ENCODE measurements at places on chromosomes 6 and 20. TPM values are rescaled to one million over a fixed set of nuclear protein-coding genes. Genes with fewer than 3 reads are reported as not detected.
A peak's percentile ranks its signal among the peaks of the same experiment; 100 is the strongest.

DNA sequence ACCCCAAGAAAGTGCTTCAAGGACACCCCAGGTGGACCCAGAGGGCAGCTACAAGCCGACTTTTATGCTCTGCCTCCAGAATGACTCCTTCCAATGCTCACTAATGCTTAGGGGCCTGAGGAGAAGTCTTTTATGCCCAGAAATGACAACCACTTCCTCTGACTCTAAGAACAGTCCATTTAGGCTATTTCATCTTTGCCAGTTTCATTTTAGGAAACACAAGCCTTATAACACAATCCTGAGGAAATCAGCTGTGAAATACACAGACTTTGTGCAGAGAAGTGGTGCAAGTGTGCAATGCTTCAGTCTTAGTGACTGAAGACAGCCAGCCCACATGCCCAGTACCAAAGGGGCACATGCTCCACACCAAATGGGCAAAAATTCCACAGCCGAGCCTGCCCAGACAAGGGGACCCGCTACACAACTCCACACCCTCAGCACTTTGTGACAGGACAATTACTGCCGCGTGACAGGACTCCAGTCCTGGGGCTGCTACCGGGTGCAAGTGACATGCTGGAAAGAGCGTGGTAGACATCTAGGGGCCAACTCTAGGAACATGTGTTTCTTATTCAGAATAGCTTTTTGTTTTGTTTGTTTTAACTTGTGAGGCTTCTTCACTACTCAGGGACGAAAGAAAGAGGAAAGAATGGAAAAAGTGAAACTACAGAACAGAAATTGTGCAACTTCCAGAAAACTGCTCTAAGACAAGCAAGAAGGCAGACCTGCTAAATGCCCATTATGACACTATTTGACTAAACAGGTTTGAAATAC, 28.2 kb upstream of the PLAGL1 start:
- peak overlapping the region; percentile 62 for H3K27ac ChIP-seq
- H3K27me3 ChIP-seq: no peaks in the 10 kb centered on the region
- H3K36me3 ChIP-seq: no peaks in the 10 kb centered on the region
- peaks cover 18% of the 10 kb centered on the region for H3K4me1 ChIP-seq
- DNase-seq: peak; percentile 51

DNA sequence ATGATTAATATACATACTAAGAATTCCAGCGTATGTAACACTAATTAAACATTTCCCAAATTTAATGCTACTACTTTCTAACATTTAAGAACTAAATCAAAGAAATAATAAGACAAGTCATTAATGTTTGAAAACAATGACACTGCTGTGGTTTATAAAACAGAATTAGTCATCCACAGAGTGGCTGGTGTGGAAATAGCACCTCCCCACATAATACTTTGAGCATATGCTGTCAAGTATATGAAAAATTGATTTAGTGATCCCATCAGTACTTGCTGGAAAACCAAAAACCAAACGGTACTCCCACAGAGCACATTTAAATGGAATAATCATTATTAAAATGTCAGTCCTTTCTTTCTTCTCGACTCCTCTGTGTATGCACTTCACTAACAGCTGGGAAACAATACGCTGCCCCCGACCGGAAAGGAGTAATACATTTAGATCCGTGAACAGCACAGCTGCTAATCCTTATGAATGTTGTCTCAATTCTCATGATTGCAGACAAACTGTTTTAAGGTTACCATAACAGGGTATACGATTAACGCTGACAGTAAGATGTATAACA, 78.4 kb downstream of the PREP start:
- no peak overlapping the region for H3K4me3 ChIP-seq
- peaks cover 32% of the 10 kb centered on the region for H3K36me3 ChIP-seq
- no peak overlapping the region for H3K27ac ChIP-seq
- H3K27me3 ChIP-seq: no peaks in the 10 kb centered on the region
- DNase-seq: no peak

- no peaks in the 10 kb centered on the region for H3K4me1 ChIP-seq
- H3K27ac ChIP-seq: no peak overlapping the region
- H3K27me3 ChIP-seq: no peaks in the 10 kb centered on the region
Observed at GRCh38 chr20:11995805-11996567, 78.3 kb downstream of the BTBD3 start.

DNA sequence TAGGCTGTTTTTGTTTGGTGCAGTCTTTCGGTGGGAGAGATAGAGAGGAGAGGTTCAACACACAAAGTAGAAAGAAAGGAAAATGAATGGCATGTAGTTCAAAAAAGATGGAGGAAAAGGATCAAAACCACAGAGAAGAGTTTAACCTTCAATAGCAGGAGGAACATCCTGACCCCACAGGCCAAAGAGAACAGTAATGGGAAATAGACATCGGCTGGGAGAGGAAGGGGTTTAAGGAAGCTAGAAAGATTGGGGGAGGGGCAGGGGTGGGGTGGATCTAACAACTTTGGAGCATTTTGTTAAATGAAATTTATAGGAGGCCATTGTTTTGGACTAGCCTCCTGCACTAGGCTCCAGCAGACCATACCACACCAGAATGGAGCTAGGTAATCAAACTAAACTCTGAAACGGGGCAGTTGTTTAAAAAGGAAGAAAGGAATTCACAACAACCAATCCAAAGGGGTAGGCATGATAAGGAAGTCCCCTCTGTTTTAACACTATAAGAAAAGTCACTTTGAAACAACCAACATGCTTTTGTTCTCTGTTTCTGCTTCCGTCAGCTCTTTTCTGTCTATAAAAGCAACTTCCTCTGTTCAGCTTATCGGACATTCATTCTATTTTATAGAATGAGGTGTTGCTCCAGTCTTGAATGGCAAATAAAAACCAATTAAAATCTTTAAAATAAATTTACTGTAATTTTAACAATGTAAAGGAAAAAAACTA, 82.6 kb downstream of the EPB41L2 start:
- no peak overlapping the region for H3K27ac ChIP-seq
- DNase-seq: no peak
- peaks cover 4% of the 10 kb centered on the region for H3K4me1 ChIP-seq
- no peaks in the 10 kb centered on the region for H3K36me3 ChIP-seq
- H3K27me3 ChIP-seq: no peaks in the 10 kb centered on the region
- no peak overlapping the region for H3K4me3 ChIP-seq

DNA sequence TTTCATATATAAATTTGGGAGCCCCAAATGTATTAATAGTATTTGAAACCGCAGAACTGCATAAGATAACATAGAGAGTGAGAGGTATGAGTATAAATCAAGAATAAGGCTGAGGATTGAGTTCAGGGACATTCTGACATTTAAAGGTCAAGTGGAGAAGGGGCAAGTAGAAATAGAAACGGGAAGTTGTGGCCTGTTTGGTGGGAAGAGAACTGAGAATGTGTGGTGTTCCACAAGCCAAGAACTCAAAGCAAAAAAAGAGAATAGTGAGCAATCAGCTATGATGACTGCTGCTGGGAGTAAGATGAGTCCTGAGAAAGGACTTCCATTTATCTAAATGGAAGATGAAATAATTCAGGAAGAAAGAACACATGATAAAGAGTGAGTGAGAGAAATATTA, 418.4 kb downstream of the CD109 start:
- no peak overlapping the region for H3K27ac ChIP-seq
- no peak overlapping the region for H3K4me3 ChIP-seq
- no peaks in the 10 kb centered on the region for H3K27me3 ChIP-seq
- no peaks in the 10 kb centered on the region for H3K36me3 ChIP-seq

GRCh38 chr6:15441215-15441868, 195.5 kb downstream of the JARID2 start:
- no peak overlapping the region for H3K27ac ChIP-seq
- no peak overlapping the region for H3K4me3 ChIP-seq
- peak; percentile 53 for DNase-seq
- H3K4me1 ChIP-seq: peaks cover 74% of the 10 kb centered on the region

DNA sequence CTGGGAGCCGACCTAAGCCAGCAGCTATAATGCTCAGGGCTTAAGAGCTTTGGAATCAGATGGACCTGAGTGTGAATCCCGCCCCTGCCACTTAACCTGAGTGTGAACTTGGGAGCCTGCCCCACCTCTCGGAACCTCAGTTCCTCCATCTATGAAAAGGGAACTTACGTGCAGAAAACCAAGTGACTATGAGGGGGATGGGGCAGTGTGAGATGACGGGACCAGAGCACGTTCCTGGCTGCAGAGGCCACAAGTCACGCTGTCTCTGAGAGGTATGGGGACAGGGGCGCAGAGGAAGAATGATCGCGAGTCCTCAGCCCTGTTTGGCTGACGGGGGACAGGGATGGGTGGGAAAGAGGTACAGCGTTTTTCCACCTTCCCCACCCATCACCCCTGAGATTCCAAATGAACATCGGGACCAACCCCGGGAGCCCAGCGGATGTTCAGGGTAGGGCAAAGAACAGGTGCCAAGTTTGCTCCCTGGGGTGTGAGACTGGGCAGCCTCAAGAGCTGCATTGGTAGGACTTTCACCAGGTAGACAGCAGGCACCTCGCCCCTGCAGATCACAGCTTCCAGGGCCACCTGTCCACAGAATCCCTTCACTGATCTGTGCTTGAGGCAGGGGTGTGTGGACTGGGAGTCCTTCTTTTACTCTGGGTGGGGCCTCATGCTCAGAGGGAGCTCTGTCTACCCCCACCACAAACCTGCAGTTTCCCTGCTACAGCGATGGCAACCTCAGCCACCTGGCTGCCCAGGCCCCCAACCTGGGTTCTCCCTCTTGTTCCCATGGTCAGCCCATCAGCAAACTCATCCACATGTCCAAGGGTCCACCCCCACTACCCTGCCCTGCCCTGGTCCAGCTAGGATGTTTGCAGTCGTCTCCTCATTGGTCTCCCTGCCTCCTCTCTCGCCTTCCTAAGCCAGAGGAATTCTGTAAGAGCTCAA, 85.8 kb downstream of the CEBPB start:
- H3K27ac ChIP-seq: no peak overlapping the region
- H3K27me3 ChIP-seq: peaks cover 7% of the 10 kb centered on the region
- no peaks in the 10 kb centered on the region for H3K36me3 ChIP-seq

- H3K27me3 ChIP-seq: peaks cover 19% of the 10 kb centered on the region
- H3K36me3 ChIP-seq: no peaks in the 10 kb centered on the region
- H3K27ac ChIP-seq: no peak overlapping the region
- H3K4me3 ChIP-seq: no peak overlapping the region
Observed at GRCh38 chr6:160388922-160389321, 40.7 kb downstream of the SLC22A3 start.

GRCh38 chr6:14875481-14876063, 370.3 kb upstream of the JARID2 start:
- H3K36me3 ChIP-seq: peaks cover 4% of the 10 kb centered on the region
- no peaks in the 10 kb centered on the region for H3K27me3 ChIP-seq
- no peak for DNase-seq
- H3K27ac ChIP-seq: no peak overlapping the region
- H3K4me1 ChIP-seq: peaks cover 46% of the 10 kb centered on the region
- H3K4me3 ChIP-seq: no peak overlapping the region

DNA sequence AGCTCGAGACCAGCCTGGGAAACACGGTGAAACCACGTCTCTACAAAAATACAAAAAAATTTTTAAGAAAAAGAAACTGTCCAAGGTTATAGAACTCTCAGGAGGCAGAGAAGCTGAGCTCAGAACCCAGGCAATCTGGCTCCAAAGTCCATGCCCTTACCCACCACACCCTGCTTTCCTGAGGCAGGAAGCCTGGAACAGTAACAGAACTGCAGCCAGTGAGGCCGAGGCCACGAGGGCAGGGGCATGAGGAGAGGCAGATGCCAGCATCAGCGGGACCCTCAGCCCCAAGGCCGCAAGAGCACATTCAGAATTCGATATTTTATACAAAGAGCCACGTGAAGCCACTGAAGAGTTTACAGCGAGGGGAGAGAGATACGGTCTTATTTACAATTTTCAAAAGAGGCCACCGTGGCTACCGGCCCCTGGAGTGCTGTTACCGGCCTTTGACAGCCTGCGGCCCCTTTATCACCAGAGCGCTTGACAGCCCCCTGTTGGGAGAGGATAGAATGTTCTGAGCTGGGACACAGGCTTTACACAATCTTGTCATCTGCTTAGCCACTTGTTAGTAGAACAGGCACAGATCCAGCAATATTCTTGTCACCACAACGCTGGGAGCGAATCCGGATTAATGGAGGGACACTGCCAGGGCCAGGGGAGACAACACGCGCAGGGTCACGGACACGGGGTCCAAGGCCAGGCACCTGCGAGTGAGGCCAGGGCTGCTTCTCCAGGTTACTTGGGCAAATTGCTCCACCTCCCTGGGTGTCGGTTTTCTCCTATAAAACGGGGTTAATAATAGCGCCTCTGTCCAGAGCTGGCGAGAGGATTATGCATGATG, 5.6 kb downstream of the SPATA2 start:
- no peaks in the 10 kb centered on the region for H3K27me3 ChIP-seq
- peaks cover 26% of the 10 kb centered on the region for H3K36me3 ChIP-seq
- DNase-seq: no peak
- H3K4me3 ChIP-seq: no peak overlapping the region

- no peaks in the 10 kb centered on the region for H3K4me1 ChIP-seq
- H3K4me3 ChIP-seq: no peak overlapping the region
- H3K27ac ChIP-seq: no peak overlapping the region
- no peaks in the 10 kb centered on the region for H3K36me3 ChIP-seq
- H3K27me3 ChIP-seq: no peaks in the 10 kb centered on the region
- no peak for DNase-seq
Observed at GRCh38 chr6:113679051-113679450, 178.1 kb upstream of the MARCKS start.

GRCh38 chr6:52513464-52513863, 63.4 kb downstream of the TRAM2 start:
- no peaks in the 10 kb centered on the region for H3K27me3 ChIP-seq
- no peak for DNase-seq
- H3K27ac ChIP-seq: no peak overlapping the region
- H3K4me1 ChIP-seq: peaks cover 5% of the 10 kb centered on the region

DNA sequence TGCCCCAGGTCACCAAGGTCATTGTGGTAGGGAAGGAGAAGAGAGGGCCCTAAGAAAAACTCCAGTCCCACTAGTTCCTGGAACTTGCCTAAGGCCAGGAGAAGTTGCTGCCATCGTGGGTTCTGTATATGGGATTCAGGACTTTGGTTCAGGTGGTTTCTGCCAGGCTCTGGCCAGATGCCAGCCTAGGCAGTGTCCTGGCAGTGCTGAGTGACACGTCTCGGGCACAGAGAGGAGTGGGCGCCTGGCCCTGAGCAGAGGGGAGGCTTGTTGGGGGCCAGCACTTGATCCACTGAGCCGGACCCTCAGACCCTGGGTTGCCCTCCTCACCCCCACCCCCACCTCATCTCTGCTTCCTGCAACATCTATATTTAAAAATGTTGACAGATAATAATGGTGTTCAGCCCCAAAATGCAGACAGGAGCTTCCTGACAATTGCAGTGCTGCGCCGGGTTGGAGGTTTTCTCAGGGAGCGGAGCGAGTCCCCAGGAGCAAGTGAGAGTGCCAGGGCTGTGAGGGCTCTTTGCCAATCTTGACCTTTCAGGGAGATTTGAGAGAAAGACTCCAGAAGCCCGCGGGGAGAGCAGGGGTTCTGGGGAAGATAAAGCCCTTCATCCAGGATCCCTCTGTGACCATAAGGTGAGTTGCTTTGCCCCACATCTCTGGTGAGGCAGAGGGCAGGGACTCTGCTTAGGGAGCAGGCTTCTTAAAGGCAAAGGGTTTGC, 71.9 kb downstream of the PHACTR3 start:
- H3K36me3 ChIP-seq: no peaks in the 10 kb centered on the region
- peaks cover 3% of the 10 kb centered on the region for H3K27me3 ChIP-seq
- H3K4me3 ChIP-seq: no peak overlapping the region
- no peak for DNase-seq
- H3K27ac ChIP-seq: no peak overlapping the region
- H3K4me1 ChIP-seq: no peaks in the 10 kb centered on the region

HMGCLL1 gene
- total RNA-seq: not detected

SLC25A27 gene
- not detected for total RNA-seq

TNF gene
- 55.0 TPM for total RNA-seq

BACH2 gene
- total RNA-seq: 61.3 TPM

HTR1B gene
- total RNA-seq: not detected

DOK5 gene
- not detected for total RNA-seq

FAM162B gene
- total RNA-seq: not detected

DDX43 gene
- 0.66 TPM for total RNA-seq

ANKRD60 gene
- not detected for total RNA-seq

ISM1 gene
- 3.7 TPM for total RNA-seq
